ENCODE measurements at places on chromosomes 12 and 14.

- no peak for DNase-seq
Measured at GRCh38 chr14:99937475-99938244, 127.6 kb upstream of the EVL start.

- DNase-seq: peak; percentile 89
Measured at GRCh38 chr12:49336645-49337584, at the start of gene C1QL4. C1QL4 (minus strand) TSS chr12:49337188; CDS start chr12:49336477, 711 bp downstream.

DNA sequence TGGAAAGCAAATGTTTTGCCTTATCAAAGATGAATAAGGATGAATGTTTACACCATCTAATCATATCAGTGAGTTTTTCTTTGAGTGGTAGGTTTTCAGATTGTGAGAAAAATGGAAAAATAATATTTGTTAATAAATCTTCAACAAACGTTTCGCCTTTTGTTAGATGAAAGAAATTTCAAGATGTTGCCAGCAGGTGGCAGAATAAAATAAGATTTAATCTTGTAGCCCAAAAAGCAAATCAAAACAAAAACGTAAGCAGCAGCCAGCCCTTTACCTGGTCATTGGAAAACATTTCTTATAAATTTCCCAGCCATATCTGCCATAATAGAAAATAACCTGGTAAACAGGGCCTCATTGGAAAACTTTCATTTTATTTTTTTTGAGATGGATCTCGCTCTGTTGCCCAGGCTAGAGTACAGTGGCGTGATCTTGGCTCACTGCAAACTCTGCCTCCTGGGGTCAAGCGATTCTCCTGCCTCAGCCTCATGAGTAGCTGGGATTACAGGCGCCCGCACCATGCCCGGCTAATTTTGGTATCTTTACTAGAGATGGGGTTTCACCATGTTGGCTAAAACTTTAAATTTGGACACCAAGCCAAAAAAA lies 15.4 kb upstream of the TMEM120B start:
- no peak for DNase-seq

DNA sequence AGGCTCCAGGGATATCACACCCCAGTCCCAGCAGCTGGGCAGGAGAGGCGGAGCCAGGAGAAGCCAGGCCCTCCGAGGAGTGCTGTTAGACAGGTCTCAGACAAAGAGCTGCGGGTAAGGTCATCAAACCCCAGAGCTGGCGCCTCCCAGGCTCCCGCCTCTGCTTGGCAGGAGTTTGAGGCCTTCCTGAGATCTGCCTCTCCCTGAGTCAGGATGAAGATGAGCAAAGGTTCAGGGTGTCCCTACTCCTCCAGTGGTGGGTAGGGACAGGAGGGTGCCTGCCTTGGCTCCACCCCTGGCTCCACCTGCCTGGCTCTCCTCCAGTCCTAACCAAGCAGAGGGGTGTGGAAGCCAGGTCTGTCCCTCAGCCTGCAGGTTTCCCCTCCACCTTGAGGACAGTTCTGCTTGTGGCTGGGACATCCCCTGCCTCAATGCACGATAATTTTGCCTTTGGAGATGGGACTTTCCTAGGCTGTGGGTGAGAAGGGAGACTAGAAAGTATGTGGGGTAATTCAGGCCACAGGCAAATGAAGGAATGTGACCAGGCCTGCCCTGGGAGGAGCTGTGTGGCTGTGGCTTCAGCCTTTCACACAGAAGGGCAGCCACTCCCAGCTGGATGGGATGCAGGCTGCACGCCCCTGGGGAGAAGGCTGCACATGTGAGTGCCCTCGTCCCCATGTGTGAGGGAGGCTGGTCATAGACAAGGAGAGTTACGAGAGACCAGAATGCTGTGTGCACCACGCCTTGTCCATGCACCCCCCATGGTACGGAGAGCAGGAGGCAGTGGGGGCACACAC lies 2.2 kb downstream of the PLEKHG6 start:
- no peak for DNase-seq

GRCh38 chr12:100499416-100499815 lies 25.8 kb downstream of the NR1H4 start:
- DNase-seq: no peak

GRCh38 chr12:91387461-91388134 lies 205.0 kb upstream of the DCN start:
- DNase-seq: no peak

- no peak for DNase-seq
Measured at GRCh38 chr14:29895591-29896083, 32.0 kb downstream of the PRKD1 start.

DNA sequence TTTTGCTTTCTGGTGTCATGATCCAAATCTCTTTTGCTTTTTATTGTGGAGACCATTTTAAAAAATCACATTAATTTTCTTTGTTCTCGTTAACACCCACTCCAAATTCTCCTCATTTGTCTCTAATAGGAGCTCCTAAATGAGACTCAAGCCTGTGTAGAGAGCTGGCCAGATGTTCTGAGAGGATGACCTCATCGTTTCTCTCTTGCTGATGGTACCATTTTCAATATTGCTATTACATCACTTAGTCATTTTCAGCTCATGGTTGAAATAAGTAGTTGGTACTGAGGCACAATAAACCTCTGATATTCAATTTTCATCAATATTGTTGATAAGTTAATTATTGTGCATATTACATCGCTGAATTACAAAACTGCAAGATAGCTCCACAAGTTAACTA lies 31.5 kb downstream of the SPTB start:
- no peak for DNase-seq

DNA sequence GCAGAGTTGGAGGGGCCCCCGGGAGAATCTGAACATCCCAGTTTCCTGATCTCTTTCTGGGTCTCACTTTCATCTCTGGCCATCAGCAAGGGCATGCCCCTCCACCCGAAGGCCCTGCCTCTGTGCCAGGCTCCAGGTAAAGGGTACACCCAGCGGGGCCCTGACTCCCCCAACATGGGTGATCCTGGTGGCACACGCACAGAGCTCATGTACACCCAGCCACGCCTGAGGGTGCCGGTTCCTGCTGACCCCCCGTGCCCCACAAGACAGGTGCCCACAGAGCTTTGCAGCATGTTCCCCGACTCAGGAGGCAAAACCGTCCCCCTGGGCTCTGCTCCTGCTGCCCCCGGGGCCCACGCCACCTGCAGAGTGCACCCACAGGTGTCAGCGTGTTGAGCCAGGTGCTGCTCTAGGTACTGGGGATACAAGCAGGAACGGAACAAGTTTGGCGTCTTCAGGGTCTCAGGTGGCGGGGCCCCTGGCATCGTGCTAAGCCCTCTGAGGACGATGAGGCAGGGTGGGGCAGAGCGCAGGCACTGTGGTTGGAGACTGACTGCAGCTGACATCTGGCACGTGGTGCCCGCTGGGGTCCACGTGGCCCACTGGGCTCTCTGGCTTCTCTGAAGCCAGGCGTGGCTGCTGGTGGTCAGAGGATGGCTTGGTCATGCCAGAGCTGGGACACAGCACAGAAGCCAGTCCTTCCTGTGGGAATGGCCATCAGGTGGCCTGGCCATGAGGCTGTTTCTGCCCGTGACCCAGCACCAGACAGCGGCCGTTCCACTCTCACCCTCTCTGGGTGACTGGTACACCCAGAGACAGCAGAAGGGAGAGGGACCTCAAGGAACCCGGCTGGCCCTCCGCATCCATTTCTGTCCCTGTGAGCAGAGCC lies 13.8 kb downstream of the BAG5 start:
- no peak for DNase-seq

- DNase-seq: no peak
Measured at GRCh38 chr14:93183596-93184317, 940 bp downstream of the MOAP1 start.

GRCh38 chr14:88613552-88614010 lies 50.7 kb downstream of the ZC3H14 start:
- no peak for DNase-seq

DNA sequence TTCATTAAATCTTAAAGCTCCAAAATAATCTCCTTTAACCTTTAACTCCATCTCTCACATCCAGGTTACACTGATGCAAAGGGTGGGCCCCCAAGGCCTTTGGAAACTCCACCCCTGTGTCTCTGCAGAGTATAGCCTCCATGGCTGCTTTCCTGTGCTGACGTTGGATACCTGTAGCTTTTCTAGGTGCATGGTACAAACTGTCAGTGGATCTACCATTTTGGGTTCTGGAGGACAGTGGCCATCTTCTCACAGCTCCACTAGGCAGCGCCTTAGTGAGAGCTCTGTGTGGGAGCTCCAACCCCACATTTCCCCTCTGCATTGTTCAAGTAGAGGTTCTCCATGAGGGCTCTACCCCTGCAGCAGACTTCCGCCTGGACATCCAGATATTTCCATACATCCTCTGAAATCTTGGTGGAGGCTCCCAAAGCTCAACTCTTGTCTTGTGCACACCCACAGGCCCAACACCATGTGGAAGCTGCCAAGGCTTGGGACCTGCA lies 162.2 kb downstream of the RASSF9 start:
- DNase-seq: no peak

GRCh38 chr12:2739832-2740641 lies 54.7 kb upstream of the FKBP4 start:
- DNase-seq: no peak

GRCh38 chr12:46579474-46579873 lies 206.9 kb upstream of the SLC38A2 start:
- no peak for DNase-seq

GRCh38 chr12:49946497-49946896 lies 4.0 kb upstream of the AQP2 start:
- DNase-seq: no peak

GRCh38 chr14:96978525-96979272 lies 181.5 kb downstream of the VRK1 start:
- no peak for DNase-seq

GRCh38 chr12:131784909-131785762 lies 43.1 kb upstream of the MMP17 start:
- no peak for DNase-seq

GRCh38 chr14:59202031-59202430 lies 13.6 kb downstream of the DAAM1 start:
- no peak for DNase-seq

GRCh38 chr14:51707327-51707726 lies 55.6 kb downstream of the FRMD6 start:
- DNase-seq: no peak

DNA sequence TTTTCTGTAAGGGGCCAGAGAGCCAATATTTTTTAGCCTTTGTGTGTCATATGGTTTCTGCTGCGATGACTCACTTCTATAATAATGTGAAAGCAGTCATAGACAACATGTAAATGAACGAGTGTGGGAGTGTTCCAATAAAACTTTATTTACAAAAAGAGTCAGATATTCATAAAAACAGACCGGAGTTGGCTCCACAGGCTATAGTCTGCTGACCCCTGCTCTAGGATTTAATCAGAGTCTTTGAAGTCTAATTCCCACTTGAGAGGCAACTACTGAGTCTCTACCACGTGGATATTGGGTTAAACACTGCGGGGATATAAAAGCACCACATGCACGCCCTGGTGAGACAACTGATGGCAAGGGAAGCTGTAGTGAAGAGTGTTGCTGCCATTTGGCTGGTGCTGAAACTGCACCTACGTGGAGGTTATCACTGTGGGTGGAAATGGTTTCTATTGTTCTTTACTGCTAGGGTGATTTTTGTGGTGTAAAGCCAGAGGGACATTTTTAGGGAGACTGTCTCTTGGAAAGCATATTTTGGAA lies 3.6 kb upstream of the NINJ2 start:
- DNase-seq: peak; percentile 34

DNA sequence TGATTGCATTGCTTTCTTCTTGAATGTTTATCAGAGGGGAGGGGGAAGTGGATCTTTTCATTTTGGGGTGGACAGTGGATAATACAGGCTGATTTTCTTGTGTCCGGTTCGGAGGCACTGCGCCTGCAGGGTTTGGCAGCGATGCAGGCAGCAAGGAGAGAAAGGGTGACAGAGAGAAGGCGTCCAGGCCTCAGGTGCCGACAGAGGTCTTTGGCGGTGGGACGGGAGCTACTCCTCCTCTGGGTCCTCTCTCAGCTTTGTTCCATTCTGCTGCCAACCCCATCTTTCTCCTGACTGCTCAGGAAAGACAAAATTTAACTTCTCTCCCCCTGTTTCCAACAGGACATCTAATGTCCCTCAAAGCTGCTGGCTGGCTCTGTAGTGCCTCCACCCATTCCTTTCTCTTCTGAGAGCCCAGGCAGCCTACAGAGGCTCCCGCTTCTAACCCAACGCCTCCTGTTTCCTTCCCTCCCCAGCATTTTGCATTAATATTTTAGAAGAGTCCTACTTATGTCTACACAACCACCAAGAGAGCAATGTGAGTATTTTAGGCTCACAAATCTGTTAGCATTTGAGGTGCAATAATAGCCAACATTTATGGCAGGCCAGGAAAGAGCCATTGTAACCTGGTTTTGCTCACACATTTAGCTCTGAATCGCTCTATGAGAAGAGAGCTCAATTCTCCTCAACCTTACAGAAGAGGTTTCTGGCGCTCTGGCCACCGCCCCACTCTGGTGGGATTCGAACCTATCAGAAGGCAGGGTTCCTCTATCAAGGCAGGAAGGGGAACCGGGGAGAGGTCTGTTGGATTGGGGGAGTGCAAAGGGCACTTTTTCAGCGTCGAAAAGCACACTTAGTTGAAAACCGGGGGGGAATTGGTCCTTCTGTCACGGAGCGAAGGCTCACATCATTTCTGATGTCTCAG lies 7.1 kb upstream of the TBX5 start:
- no peak for DNase-seq

DNA sequence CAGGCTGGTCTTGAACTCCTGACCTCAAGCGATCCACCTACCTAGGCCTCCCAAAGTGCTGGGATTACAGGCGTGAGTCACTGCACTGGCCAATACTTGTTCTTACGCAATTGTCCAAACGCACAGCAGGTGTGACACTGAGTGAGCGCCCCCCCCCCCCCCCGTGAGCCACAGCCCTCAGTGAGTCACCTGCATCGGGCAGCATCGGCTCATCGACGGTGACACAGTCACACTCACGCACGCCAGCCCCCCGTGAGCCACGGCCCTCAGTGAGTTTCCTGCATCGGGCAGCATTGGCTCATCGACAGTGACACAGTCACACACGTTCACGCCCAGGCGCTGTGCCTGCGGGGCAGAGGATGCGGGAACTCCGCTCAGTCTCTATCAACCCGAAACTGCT lies 42.5 kb downstream of the GALNT9 start:
- no peak for DNase-seq

DNA sequence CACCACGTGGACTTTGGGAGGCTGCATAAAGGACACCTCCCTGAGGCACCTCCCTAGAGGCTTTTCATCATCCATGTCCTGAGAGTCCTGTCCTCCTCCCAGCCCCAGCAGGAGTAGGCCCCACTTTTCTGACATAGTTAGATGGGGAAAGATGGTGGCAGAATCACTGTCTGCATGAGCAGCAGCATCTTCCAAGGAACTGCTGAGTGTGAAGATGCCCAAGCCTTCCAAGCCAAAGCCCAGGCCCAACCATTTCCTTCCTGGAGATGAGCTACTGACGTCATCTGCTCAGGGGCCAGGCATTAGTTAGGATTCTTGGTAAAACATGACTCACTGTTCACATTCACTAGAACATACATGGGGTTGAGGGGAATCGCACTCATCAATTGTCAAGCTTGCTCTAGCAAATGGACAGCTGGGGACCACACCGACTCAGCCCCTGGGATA lies 37.3 kb downstream of the VDR start:
- no peak for DNase-seq

DNA sequence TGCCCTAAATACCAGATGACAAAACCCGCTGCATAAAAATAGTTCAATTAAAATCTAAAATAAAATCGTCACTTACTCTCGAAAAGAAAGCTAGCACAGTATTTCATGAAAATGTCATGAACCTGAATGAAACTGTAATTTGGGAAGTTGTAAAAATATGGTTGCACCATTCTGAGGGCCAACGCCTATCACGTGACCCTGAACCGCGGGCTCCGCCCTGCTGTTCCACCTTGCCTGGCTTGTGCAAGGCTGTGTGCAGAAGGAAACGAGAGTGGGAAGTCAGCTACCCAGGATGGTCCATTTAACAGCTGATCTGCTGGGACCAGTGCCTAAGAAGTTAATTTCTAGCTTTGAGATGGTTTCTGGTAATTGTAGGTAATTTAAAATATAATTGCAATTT lies 91.7 kb upstream of the BMP4 start:
- DNase-seq: no peak

GRCh38 chr12:40618636-40619035 lies 73.6 kb upstream of the CNTN1 start:
- no peak for DNase-seq
